ENCODE measurements at places on chromosomes 6 and 20. TPM values are rescaled to one million over a fixed set of nuclear protein-coding genes. Genes with fewer than 3 reads are reported as not detected.
A peak's percentile ranks its signal among the peaks of the same experiment; 100 is the strongest.

DNA sequence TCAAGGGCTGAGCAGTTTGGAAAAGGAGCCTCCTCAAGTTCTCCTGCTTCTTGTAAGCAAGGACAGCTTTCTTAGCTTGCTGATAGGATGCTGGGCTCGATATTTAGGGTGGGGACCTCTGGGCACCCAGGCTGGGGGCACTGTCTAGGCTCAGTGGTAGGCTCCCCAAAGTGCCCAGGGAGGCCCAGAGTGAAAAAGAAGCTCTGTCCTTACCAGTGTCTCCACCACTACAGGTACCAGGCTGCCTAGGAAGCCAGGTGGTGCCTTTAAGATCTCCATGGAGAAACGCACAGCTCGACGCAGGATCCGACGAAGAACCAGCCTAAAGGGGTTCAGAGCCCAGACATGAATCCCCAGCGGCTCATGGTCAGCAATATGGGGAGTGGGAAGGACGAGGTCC, 6.4 kb downstream of the AARS2 start:
- H3K4me1 ChIP-seq = no peaks in the 10 kb centered on the region
- no peaks in the 10 kb centered on the region for H3K36me3 ChIP-seq
- no peak overlapping the region for H3K4me3 ChIP-seq
- H3K27ac ChIP-seq = no peak overlapping the region
- DNase-seq = no peak
- H3K27me3 ChIP-seq = no peaks in the 10 kb centered on the region

DNA sequence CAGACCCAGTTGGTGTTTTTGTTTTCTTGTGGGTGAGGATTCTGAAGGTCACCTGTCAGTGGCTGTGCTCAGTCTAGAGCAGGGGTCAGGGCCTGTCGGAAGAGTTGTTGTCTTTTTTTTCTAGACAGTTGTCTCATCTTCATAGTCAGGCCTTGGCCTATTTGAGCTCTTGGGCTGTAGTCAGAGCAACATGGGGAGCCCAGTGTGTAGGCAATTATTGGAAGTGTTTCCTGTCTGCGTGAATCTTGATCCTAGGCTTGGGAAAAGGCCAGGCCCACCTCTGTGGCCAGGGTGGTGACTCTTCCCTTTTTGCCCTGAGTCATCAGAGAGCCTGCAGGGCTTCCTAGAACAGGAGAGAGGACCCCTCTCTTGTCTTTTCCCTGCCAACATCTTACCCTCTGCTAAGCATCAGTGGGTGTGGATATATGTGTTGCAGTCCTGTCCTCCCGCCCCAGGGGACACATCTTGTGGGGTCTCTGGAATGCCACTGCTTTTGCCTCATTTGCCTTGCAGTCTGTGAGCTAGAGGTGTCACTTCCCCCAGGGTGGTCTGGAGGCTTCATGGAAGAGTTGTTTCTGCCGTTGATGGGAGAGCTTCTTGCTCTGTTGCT, 11.4 kb downstream of the TJAP1 start:
- H3K4me1 ChIP-seq = no peaks in the 10 kb centered on the region
- no peaks in the 10 kb centered on the region for H3K27me3 ChIP-seq
- no peak overlapping the region for H3K4me3 ChIP-seq

PIM1 gene
- 6.1 TPM for total RNA-seq

GRCh38 chr6:43702534-43703440, 15.2 kb upstream of the MRPS18A start:
- no peaks in the 10 kb centered on the region for H3K36me3 ChIP-seq
- H3K4me1 ChIP-seq = peaks cover 32% of the 10 kb centered on the region
- no peak overlapping the region for H3K4me3 ChIP-seq
- H3K27ac ChIP-seq = peak overlapping the region; percentile 64

GRCh38 chr6:10101551-10102252, 313.2 kb downstream of the TFAP2A start:
- H3K27me3 ChIP-seq = no peaks in the 10 kb centered on the region
- no peak for DNase-seq
- no peak overlapping the region for H3K4me3 ChIP-seq
- no peaks in the 10 kb centered on the region for H3K36me3 ChIP-seq

- H3K36me3 ChIP-seq = peaks cover 14% of the 10 kb centered on the region
- peak overlapping the region; percentile 72 for H3K27ac ChIP-seq
- no peak overlapping the region for H3K4me3 ChIP-seq
- no peak for DNase-seq
These were observed 72.3 kb upstream of the IPCEF1 start for GRCh38 chr6:154428897-154429296.

- no peak for DNase-seq
- no peaks in the 10 kb centered on the region for H3K4me1 ChIP-seq
- no peak overlapping the region for H3K27ac ChIP-seq
- no peaks in the 10 kb centered on the region for H3K27me3 ChIP-seq
These were observed 257.2 kb upstream of the ARID1B start for GRCh38 chr6:156519940-156520339.

DNA sequence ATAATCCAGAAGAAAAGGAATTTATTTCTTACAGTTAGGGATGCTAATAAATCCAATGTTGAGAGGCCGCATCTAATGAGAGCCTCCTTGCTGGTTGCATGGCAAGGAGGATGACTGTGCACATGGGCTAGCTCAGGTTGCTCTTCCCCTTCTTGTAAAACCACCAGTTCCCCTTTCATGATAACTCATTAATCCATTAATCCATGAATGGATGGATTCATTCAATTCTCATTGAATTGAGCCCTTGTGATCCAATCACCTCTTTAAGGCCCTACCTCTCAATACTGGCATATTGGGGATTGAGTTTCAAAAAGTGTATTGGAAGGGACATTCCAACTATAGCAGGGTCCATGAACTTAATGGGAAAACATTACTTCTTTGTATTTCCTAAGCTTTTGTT, 149.5 kb downstream of the BMP2 start:
- no peaks in the 10 kb centered on the region for H3K27me3 ChIP-seq
- DNase-seq = no peak
- H3K27ac ChIP-seq = no peak overlapping the region
- H3K36me3 ChIP-seq = no peaks in the 10 kb centered on the region
- H3K4me3 ChIP-seq = no peak overlapping the region

- H3K27ac ChIP-seq = no peak overlapping the region
- no peaks in the 10 kb centered on the region for H3K4me1 ChIP-seq
These were observed 280.9 kb downstream of the PACRG start for GRCh38 chr6:163008626-163009025.

SGK2 gene
- 0.87 TPM for total RNA-seq

PRSS35 gene
- total RNA-seq = 0.30 TPM

- H3K27ac ChIP-seq = peak overlapping the region; percentile 18
- no peak for DNase-seq
- H3K4me1 ChIP-seq = peaks cover 13% of the 10 kb centered on the region
- no peak overlapping the region for H3K4me3 ChIP-seq
These were observed 299.9 kb upstream of the SUPT3H start for GRCh38 chr6:45677381-45678284.
